ENCODE measurements at places on chromosomes 3 and 15.
A peak's percentile ranks its signal among the peaks of the same experiment; 100 is the strongest.

- DNase-seq: no peak
Observed at GRCh38 chr15:87940768-87941167, 315.8 kb downstream of the NTRK3 start.

DNA sequence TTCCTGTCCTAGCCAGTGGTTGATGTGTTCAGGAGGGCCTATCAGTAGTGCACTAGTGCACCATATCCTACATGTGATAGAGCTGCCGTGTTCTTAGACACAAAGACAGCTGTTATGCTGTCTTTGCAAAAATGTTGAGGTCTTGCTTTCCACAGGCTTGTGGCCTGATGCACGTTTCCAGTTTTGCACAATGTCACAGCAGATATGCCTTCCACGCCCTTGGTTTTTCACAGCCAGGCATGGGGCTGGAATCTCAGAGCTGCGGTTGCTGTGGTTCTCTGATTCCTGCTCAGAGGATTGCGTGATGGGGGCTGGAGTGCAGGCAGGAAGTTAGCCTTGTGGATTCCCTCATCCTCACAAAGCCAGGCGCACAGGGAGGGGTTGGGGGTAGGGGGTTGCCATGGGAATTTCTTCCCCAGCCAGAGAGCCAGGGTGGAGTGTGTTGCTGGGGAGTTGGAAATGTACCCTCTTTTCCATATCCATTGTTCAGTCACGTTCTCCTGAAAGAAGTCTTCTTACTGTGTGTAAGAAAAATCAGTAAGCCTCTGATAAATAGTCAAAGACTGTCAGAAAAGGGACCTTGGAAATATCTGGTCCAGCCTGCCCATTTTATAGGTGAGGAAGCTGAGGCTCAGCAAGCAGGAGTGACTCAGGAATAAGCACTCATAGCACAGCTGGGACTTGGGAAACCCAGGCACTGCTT lies 79.4 kb downstream of the SMAD3 start:
- DNase-seq: peak; percentile 85

DNA sequence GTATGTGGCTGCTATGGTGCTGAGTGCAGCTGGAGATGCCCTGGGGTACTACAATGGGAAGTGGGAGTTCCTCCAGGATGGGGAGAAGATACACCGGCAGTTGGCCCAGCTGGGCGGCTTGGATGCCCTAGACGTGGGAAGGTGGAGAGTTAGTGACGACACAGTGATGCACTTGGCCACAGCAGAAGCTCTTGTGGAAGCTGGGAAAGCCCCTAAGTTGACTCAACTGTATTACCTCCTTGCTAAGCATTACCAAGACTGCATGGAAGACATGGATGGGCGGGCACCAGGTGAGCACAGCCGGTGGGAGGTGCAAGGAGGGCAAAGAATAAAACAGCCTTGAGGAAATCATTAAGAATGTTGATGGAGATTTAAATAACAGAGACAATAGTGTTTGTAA lies 2.9 kb downstream of the ADPRH start:
- DNase-seq: no peak

- no peak for DNase-seq
Observed at GRCh38 chr15:70955151-70955550, 62.5 kb downstream of the LRRC49 start.

DNA sequence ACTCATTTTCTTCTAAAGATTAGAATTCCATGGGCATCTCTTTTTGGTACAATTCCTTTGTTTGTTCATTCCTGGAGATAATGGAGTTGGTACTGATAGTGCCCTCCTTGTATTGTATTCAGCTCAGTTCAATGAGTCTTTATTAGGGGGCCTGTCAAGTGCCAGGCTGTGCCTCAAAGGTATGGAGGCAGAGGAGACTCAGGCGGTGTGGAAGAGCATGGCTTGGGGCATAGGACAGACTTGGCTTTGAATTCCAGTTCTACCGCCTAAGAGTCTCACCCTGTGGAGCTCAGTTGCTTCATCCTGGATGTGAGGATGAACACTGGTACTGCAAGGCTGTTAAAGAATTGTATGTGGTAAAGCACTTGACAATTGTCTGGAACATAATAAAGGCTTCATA lies 196.6 kb upstream of the IL12A start:
- no peak for DNase-seq

All from AG04450 (cell line).